Cardiac septum (tissue), 1 donor: ENCODE measurements at places on chromosomes 5 and 9. TPM values are rescaled to one million over a fixed set of nuclear protein-coding genes. Genes with fewer than 3 reads are reported as not detected.

The ARHGEF37 gene
- total RNA-seq, result 15.8 TPM

- no peak for DNase-seq
Observed at GRCh38 chr5:79133121-79133656, 21.6 kb downstream of the BHMT start.

The QRFP gene
- total RNA-seq, result not detected

DNA sequence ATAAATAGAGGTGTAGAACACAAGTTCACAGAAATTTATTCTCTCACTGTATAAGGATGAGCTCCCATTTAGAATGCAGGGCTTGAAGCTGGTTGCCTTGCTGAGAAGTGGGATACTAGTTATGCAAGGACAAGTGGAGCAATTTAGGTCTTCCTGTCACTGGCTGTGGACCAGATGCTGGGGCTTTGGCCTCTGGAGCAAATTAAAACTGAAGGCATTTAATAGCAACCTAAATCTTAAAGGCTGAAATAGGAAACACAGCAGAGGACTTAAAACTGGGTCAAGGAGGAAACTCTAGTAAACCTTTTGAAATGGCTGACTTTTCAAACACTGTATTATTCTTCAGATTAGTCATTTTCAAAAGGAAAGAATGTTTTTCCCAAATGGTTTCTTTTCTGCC, 319.4 kb downstream of the RAB3C start:
- DNase-seq, result no peak

The GRXCR2 gene
- total RNA-seq, result 0.78 TPM

The FSTL4 gene
- not detected for total RNA-seq

The GABBR2 gene
- total RNA-seq, result 1.1 TPM

DNA sequence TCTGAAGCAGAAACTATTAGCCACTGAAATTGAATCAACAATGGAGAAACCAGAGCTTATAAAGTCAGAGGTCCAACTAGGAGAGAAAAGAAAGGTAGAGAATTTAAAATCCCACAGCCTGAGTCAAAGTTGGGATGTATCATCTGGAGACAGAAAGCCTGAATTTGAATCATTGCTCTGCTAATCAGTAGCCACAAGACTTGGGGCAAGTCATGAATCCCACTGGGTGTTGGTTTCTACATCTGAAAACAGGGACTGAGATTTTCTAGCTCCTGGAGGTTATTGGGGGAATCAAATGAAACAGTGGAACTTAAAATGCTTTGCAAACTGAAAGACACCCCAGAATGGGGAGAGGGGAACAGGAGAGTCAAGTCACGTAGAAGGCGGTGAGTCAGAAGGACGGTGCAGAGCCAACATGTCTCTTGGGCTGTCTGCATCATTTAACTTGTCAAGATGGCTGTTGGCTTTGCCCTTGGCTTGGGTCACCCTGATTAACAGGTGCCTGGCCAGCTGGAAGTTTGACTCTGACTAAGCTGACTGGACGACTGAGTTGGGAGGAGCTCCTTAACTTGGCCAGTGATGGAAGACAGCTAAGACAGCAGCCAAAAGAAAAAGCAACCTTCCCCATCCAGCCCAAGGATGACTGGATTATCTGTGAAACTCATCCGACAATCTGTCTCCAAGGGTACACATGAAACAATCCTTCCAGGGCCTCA, 60.6 kb upstream of the ADRA1B start:
- DNase-seq, result no peak

The SOWAHA gene
- total RNA-seq, result 0.08 TPM

GRCh38 chr9:36923025-36923625, 110.9 kb downstream of the PAX5 start:
- DNase-seq, result no peak

DNA sequence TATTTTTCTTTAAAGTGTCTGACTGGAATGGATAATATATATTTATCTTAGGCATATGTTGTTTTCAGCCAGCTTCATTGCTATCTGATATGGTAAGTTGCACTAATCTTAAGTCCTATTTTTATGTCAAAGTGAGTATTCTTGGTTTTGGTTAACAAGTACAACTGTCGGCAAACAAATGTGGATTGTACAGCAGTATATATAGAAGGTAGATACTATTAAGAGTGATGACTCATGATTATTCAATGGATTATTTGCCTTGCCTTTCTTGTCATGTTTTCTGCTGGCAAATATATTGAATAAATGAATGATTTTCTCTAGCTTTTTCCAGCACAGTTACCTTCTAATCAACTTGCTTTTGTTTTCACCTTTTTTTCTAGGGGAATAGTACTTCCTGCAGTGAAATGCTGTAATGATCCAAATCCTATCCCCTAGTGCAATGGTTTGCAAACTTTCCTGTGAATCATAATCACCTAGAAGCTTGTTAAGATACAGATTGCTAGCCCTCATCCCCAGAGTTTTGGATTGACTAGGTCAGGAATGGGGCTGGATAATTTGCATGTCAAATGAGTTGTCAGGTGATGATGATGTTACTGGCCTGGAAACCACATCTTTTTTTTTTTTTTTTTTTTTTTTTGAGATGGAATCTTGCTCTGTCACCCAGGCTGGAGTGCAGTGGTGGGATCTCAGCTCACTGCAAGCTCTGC, 60.8 kb upstream of the ARRDC3 start:
- no peak for DNase-seq

The CATSPER3 gene
- total RNA-seq, result 0.54 TPM

DNA sequence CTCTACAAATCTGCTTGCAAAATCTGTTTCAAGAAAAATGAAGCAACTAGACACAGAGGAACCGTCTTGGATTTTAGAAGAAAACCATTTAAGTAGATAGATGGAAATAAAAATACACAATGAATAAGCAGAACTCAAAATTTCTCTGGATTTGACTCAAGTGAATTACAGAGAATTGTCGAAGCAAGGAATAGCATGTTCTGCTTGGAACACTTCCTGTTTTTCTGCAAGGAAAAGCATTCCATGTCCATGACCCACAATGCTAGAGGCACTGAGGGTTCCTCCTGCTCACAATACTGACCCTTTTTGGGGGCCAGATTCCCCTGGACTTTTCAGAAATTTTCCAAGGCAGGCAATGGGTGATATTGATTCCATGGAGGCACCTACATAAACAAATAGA, 29.8 kb downstream of the PRUNE2 start:
- DNase-seq, result no peak

GRCh38 chr5:167819406-167819805, 472.0 kb upstream of the WWC1 start:
- no peak for DNase-seq
